ENCODE measurements at places on chromosomes 12 and 14. TPM values are rescaled to one million over a fixed set of nuclear protein-coding genes. Genes with fewer than 3 reads are reported as not detected.

The TMBIM6 gene
- total RNA-seq: 385 TPM

The KCNK13 gene
- not detected for total RNA-seq

The DCN gene
- 2,230 TPM for total RNA-seq

The DCAF5 gene
- total RNA-seq: 56.1 TPM

The OR6C75 gene
- total RNA-seq: not detected

The ADAMTS20 gene
- total RNA-seq: not detected

The SIX4 gene
- total RNA-seq: 80.0 TPM

GRCh38 chr12:27076468-27076867 lies 5.9 kb downstream of the C12orf71 start:
- no peak for DNase-seq
- H3K36me3 ChIP-seq: peaks cover 15% of the 10 kb centered on the region
- no peaks in the 10 kb centered on the region for H3K27me3 ChIP-seq
- peaks cover 12% of the 10 kb centered on the region for H3K4me1 ChIP-seq
- no peak overlapping the region for H3K4me3 ChIP-seq

GRCh38 chr12:104649921-104650320 lies 193.2 kb downstream of the CHST11 start:
- H3K36me3 ChIP-seq: no peaks in the 10 kb centered on the region
- no peaks in the 10 kb centered on the region for H3K4me1 ChIP-seq
- no peak overlapping the region for H3K27ac ChIP-seq
- no peaks in the 10 kb centered on the region for H3K27me3 ChIP-seq
- H3K4me3 ChIP-seq: no peak overlapping the region

GRCh38 chr12:111780615-111781014 lies 13.9 kb downstream of the ALDH2 start:
- H3K4me3 ChIP-seq: no peak overlapping the region
- no peaks in the 10 kb centered on the region for H3K27me3 ChIP-seq
- H3K27ac ChIP-seq: no peak overlapping the region
- H3K36me3 ChIP-seq: peaks cover 32% of the 10 kb centered on the region
- no peak for DNase-seq
- H3K4me1 ChIP-seq: peaks cover 10% of the 10 kb centered on the region

DNA sequence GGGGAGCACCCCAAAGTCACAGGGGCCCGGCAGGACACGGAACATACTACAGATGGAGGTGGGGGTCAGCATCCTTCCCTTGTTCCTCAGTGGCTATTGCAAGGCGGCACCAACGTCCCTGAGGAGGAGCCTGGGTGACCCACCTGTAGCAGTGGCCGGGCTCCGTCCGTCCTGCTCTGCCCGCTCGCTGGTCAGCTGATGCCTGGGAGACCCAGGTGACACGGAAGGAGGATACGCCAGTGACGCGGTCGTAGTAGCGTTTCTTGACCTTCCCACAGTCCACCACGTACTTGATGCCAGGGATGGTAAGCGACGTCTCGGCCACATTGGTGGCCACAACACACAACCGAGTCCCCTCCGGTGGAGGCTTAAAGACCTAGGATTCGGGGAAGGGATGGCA lies 24.7 kb downstream of the DHX37 start:
- no peak for DNase-seq
- no peaks in the 10 kb centered on the region for H3K4me1 ChIP-seq
- no peaks in the 10 kb centered on the region for H3K27me3 ChIP-seq
- no peak overlapping the region for H3K4me3 ChIP-seq
- H3K27ac ChIP-seq: no peak overlapping the region

GRCh38 chr12:12622418-12622817 lies 10.7 kb downstream of the CREBL2 start:
- H3K4me1 ChIP-seq: no peaks in the 10 kb centered on the region
- no peak for DNase-seq
- peaks cover 28% of the 10 kb centered on the region for H3K36me3 ChIP-seq
- H3K4me3 ChIP-seq: no peak overlapping the region
- H3K27me3 ChIP-seq: no peaks in the 10 kb centered on the region

- H3K27ac ChIP-seq: no peak overlapping the region
- peaks cover 11% of the 10 kb centered on the region for H3K27me3 ChIP-seq
- H3K4me1 ChIP-seq: no peaks in the 10 kb centered on the region
- no peak for DNase-seq
Measured at GRCh38 chr12:39581592-39581991, 38.0 kb downstream of the ABCD2 start.

DNA sequence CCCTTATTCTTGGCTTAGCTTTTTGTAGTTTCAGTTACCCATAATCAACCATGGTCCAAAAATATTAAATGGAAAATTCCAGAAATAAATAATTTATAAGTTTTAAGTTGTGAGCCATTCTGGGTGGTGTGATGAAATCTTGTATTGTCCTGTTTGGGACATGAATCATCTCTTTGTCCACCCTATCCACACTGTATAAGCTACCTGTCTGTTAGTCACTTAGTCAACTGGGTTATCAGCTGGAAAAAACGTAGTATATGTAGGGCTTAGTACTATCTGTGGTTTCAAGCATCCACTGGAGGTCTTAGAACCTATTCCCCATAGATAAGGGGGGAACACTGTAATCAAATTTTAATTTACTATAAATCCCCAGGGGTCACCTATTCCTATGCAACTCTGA lies 52.7 kb downstream of the NKX2-1 start:
- no peak for DNase-seq
- peaks cover 11% of the 10 kb centered on the region for H3K27me3 ChIP-seq
- no peak overlapping the region for H3K27ac ChIP-seq
- no peak overlapping the region for H3K4me3 ChIP-seq
- no peaks in the 10 kb centered on the region for H3K4me1 ChIP-seq
- H3K36me3 ChIP-seq: no peaks in the 10 kb centered on the region

GRCh38 chr12:4496145-4496838 lies 42.4 kb upstream of the RAD51AP1 start:
- no peaks in the 10 kb centered on the region for H3K27me3 ChIP-seq
- peaks cover 27% of the 10 kb centered on the region for H3K36me3 ChIP-seq
- no peak for DNase-seq
- no peak overlapping the region for H3K4me3 ChIP-seq

DNA sequence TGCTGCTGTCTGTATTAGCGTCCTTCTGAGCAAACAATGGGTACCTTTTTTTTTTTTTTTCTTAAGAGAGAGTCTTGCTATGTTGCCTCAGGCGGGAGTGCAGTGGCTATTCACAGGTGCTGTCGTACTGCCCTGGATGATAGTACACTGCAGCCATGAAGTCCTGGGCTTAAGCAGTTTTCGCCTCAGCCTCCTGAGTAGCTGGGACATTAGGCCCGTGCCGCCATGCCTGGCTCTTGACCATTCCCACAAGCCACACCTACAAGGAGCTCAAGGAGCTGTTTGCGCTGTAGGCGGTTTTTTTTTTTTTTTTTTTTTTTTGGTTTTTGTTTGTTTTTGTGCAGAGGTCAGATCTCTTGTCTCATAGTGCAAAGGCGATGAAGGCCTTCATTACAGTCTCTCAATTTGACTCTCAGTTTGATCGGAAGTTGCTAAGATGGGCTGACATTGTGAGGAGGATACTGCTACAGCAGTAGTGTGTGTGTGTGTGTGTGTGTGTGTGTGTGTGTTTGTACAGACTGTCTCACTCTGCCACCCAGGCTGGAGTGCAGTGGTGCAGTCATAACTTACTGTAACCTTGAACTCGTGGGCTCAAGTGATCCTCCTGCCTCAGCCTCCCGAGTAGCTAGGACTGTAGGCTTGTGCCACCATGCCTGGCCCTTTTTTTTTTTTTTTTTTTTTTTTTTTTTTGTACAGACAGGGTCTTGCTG lies 34.2 kb downstream of the TRAF3 start:
- H3K27me3 ChIP-seq: no peaks in the 10 kb centered on the region
- no peak overlapping the region for H3K27ac ChIP-seq
- H3K4me1 ChIP-seq: peaks cover 12% of the 10 kb centered on the region
- H3K36me3 ChIP-seq: peaks cover 2% of the 10 kb centered on the region
- no peak overlapping the region for H3K4me3 ChIP-seq

DNA sequence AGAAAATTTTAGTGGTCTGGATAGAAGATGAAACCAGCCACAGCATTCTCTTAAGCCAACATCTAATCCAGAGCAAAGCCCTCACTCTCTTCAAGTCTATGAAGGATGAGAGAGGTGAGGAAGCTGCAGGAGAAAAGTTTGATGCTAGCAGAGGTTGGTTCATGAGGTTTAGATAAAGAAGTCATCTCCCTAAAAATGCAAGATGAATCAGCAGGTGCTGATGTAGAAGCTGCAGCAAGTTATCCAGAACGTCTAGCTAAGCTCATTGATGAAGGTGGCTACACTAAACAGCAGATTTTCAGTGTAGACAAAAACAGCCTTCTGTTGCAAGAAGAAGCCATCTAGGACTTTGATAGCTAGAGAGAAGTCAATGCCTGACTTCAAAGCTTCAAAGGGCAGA lies 48.5 kb downstream of the FBXO33 start:
- H3K4me1 ChIP-seq: no peaks in the 10 kb centered on the region
- H3K36me3 ChIP-seq: peaks cover 18% of the 10 kb centered on the region
- no peaks in the 10 kb centered on the region for H3K27me3 ChIP-seq
- H3K27ac ChIP-seq: no peak overlapping the region
